WERI-Rb-1 (cell line): ENCODE measurements at places on chromosomes 5 and 9.

DNA sequence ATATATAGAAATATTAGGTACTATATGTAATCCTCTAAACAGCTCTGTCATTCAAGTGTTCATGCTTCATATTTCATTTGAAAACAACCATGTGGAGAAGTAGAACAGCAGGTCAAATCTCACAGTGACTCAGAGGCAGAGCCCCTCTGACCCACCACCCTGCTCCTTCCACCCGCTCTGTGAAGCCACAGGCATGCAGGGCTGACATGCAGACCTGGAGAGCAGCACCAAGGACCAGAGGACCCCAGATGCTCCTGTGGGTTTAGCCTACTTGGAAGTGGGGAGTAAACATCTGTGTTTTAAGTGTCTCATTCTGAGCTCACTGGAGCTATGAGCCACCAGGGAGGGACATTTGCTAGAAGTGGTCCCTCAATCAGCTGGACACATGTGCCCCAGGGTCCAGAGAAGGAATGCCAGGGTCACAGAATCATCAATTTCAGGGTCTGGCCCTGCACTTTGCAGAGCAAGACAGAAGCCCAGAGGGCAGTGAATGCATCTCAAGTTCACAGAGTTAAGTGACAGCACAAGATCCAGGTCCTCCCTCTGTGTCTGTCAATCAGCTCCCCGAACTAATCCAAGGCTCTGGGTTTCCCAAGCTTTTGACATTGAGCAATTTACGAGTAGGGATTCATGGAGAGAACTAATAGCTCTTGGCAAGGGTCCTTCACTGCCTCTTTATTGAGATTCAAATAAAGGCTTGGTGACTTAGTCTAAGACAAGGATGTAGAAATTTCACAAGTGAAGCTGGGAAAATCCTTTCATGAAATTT is 441.1 kb downstream of the SEMA5A start:
- no peak for DNase-seq

GRCh38 chr5:146827901-146828300 is 50.7 kb downstream of the PPP2R2B start:
- no peak for DNase-seq

DNA sequence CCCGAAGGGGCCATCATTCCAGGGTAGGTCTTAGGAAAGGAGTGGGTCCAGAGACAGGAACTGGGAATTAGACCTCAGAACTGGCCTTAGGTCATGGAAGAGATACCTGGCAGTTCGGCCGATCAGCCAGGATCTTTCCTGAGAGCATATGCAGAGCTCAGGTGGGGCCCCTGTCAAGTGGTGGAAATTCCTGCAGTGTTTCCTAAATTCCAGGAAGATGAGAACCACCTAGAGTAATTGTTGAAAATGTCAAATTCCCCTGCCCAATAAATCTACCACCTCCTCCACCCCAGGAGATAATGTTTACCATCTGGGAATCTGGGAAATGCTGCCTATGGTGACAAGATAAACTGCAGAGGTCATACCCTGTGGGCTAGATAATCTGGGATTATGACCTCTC is 14.6 kb downstream of the TMEM171 start:
- DNase-seq = no peak

DNA sequence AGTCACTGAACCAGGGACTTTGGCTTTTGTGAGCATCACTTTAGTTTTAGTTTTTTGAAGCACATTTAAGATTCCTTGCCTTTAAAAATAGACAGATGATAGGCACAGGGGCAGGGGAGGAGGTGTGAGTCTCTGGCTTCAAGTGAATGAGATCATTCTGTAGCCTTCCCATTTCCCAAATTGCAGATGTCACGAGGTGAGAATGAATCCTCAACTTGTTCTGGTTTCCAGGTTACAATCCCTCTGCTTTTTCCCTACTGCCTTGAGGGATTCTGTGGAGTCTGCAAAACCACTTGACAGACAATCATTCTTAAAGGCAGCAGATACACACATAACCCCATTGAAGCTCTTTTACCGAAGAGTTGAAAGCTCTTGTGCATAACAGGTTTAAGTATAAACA is 332.4 kb downstream of the DMAC1 start:
- DNase-seq = no peak

DNA sequence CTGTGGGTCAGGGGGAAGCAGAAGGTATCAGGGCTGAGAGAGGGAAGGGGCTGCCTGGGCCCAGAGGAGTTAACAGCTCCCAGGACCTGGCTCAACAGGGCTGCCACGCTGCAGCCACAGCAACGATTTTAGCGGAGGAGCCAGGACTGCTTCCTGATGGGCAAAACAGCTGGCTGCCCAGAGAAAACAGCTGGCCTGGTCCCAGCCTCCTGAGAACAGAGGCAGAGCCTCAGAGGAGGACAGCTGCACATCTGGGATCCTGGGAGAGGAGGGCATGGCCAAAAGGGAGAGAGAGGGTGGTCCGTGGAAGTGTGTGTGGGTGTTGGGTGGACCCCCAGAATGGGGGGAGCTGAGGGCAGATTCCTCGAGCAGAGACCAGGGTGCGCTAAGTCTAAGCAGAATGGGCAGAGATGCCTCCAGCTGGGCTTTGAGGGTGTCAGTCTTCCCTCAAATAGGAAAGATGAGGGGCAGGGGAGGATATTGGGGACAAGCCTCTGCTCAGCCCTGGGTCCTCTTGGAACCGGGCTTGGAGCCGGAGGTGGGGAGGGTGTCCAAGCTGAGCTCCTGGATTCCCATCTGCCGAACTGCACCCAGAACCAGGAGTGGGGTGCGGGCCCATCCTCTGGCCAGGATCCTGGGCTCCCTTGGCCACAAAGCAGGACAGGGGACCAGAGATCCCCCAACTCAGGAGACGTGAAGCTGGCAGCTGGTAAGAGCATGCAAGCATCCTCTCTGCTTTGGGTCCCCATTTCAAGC is 9.1 kb upstream of the CERCAM start:
- DNase-seq = no peak

GRCh38 chr5:179802207-179802883 is 4.3 kb downstream of the MGAT4B start:
- DNase-seq = no peak

DNA sequence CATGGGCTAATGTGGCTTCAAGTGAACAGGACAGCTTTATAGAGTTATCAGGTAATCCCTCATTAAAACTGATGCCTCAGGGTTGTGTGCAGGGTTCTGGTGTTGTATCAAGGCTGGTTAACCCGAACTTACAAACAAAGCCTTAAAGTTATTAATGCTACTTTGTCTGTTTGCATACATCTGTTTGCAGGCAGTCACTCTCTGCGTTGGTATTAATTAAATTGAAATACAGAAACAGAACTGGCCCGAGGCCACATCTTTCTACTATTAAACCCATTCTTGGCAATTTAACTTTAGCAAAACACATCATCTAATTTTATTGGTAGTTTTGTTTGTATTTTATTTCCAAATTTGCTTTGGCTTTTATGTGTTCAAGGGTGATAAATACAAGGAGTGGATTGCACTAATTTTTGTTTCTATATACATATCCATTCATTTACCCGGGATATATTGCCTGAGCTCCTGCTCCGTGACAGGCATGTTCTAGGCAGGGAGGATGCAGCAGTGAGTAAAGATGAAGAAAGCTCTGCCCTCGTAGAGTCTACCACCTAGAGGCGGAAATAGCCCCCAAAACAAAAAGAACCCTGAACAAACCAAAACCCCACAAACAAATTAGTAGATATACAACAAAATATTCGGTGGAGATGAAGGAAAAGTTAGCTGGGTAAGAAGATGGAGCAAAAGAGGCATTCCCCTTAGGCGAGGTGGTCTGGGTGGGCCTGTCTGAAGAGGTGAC is 164.2 kb downstream of the MACROH2A1 start:
- no peak for DNase-seq

- no peak for DNase-seq
These were observed 13.7 kb downstream of the EHMT1 start for GRCh38 chr9:137632230-137633161.

- no peak for DNase-seq
These were observed 51.0 kb upstream of the FGF10 start for GRCh38 chr5:44440186-44440585.

- peak; percentile 74 for DNase-seq
These were observed 803.0 kb upstream of the ZNF608 start for GRCh38 chr5:125549322-125549911.

DNA sequence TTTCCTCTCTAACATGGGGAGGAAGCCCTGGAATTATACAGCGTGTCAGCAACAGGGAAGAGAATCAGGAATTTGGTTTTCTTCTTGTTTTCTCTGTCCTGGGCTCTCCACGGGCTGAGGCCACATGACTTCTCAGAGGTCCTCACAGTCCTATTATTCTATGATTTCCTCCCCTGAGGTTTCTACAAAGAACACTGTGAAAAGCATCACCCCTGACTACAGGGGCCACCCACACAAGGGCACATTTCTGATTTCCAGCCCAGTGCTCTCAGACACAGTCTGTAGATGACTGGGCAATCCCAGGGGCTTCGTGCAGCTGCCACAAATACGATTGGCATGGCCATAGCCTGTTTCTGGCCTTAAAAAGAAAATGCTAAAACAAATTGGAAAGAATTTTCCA is 284.9 kb downstream of the CEMIP2 start:
- DNase-seq = no peak

DNA sequence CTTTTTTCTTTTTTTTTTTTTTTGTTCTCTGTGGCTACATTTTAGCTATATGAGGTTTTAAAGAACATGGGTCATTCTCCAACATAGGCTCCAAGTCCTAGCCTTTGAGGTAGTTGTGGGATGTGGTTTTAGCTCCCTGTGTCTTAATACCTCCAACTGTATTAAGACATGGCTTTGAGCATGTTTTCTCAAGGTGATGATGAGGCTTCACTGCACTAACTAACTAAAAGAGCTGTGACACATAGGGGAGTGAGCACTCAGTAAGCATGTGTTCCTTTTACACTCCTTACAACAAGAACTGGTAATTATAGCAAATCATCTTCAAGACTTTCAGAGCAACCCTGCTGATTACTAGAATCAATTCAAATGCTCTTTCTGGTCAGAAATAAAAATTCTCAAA is 333.6 kb upstream of the CCNH start:
- no peak for DNase-seq

DNA sequence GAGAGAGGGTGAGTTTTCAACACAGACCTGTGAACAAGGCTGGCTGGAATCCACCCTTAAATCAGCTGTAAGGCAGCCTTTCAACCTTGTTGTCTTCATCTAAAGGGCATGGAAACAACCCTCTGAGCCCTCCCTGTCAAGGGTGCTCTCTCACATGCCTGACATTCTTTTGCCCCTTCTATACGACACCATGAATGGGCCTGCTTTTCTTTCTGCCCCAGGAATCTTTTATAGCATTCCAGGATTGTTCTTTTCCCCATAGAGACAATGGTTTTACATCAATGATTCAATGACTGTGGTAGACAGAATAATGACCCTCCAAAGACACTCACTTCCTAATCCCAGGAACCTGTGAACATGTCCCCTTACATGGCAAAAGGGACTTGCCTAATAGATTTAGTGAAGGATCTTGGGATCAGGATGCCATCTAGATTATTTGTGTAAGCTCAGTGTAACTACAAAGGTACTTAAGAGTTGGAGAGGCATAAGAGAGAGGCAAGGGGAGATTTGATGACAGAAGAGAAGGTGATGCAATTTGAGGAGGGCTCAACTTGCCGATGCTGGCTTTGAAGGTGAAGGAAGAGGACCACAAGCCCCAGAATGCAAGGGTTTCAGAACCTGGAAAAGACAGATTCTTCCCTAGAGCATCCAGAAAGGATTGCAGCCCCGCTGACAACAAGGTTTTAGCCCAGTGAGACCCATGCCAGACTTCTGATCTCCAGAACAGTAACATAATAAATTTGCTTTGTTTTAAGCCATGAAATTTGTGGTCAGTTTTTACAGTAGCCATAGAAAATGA is 29.2 kb upstream of the HMHB1 start:
- DNase-seq = no peak

GRCh38 chr9:134875371-134875770 is 5.2 kb upstream of the FCN2 start:
- no peak for DNase-seq

DNA sequence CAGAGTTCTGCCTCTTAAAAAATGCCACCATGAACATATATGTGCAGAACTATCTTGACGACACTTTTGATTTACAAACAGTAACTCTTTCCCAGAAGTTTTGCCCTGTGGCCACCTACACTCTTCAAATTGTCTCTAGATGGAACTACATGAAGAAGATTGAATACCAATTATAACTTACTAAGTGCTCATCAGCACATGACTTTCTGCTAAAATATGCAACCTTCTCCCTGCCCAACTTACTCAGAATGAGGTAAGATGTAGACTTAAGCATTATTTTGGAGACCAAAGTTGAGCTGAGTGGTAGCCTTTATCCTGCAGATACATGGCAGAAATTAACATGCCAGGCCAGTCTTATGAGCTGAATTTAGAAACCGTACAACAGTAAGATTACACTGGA is 105.4 kb downstream of the SEMA5A start:
- DNase-seq = no peak

DNA sequence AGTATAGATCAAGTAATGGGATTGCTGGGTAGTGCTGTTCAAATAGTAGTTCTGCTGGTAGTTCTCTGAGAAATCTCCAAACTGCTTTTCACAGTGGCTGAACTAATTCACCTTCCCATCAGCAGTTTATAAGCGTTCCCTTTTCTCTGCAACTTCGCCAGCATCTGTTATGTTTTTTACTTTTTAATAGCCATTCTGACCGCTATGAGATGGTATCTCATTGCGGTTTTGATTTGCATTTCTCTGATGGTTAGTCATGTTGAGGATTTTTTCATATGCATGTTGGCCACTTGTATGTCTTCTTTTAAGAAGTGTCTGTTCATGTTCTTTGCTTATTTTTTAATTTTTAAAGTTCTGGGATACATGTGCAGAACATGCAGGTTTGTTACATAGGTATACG is 279.2 kb upstream of the NREP start:
- DNase-seq = no peak

DNA sequence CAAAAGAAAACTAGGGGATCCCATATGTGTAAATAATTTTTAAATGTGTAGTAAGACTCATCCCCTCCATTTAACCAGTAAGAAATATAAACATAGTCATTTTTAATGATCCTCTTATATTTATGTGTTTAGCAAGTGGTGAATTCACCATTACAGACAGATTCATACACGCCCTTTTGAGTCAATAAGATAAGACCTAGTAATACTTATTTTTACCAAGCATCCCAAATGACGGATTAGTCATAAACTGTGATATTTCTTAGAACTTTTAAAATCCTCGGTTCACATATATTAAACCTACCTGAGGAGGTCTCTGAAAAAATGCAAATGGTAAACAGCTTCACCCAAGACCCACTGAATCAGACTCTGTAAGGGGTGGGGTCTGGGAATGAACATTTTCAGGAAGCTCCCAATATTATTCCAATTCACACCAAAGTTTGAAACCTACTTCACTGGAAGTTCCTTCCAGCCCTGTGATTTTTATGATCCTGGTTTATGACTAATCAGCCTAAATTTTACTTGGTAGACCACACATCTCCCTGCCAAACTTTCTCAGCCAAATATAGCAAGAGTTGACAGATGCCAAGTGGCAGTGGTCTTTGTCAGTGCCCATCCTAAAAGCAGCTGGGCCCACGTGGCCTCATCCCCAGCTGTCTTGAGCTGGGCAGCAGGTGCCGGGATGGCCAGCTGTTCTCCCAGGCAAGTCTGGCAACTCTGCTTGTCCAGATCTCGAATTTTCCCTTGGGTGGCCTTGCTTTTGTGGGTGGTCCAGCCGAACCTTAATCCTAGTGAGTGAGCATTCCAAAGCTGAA is 559.0 kb upstream of the RGMB start:
- DNase-seq = no peak

- DNase-seq = no peak
These were observed 509.1 kb downstream of the RAB3C start for GRCh38 chr5:59091965-59092364.

GRCh38 chr5:54516051-54516655 is 1.4 kb upstream of the SNX18 start:
- DNase-seq = no peak

GRCh38 chr5:18003784-18004183 is 369.5 kb downstream of the TAF11L14 start:
- no peak for DNase-seq
